Stimulated activated CD4-positive, alpha-beta T cell treated with anti-CD3 and anti-CD28 coated beads, Interleukin-1b, Interleukin-23, amount 100 ng/mL, for 48 hours (primary cell): ENCODE measurements at places on chromosomes 11 and 22.

DNA sequence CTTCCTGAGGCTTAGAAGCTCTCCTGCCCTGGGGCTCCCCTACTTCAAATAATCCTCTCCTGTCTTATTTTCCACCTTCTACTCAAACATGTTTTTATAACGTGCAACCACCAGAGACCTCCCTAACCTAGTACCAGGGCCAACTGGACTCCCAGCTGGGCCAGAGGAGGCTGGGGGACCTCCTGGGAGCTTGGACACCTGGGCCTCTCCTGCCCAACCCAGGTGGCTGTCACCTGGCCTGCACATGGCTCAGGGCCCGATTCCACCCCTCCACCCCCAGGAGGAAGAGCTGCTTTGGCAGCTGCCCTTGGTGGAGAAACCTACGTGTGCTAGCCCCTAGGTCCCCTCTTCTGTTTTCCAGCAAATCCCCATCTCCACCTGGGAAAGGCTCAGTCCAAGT is 105.2 kb downstream of the ABTB2 start:
- no peak for DNase-seq

DNA sequence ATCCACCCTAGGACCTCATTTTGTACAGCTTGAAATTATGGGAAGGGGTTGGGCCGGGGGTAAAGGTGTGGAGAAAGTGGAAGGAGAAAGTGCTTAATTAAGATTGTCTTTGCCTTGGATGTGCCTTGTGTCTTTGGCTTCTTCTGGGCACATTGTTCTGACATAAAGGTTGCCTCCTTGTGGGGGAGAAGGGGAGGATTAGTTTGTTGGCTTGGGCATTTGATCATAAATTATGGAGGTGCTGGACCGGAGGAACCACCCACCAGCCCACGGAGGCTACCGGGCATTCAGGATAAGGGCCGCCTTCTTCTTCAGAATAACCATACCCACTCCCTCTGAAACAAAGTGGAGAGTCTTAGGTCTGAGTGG is 1.3 kb downstream of the PAFAH1B2 start:
- DNase-seq: no peak

GRCh38 chr11:198236-198806 is 5.4 kb downstream of the SCGB1C1 start:
- DNase-seq: no peak

GRCh38 chr22:39662686-39663052 is 92.1 kb downstream of the CACNA1I start:
- no peak for DNase-seq

DNA sequence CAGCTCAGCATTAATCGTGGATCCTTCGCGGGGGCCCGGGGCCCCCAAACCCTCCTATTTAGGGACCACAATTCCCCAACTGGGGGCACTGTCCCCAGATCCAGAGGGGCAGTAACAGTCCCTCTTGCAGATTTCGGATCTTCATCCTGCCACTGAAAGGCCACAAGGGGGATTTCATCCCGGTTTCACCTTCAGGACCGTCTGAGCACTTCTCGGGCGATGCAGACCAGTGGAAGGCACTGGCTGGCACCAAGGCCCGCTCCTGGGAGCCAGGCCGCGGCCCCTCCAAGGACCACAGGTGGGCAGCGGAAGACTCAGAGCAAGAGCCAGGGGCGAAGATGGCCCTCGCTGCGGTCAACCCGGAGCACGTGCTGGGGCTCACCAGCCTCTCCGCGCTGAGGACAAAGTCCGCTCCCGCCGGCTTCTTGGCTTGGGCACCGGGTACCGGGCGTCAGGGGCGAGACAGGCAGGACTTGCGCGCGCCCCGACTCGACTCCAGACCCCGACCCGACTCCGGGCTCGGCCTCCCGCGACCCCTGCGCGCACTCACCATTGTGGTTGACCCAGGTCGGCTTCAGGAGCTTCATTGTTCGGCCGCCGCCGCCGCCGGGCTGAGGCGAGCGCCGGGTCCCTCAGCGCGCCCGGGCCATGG is 517 bp downstream of the HIRA start:
- no peak for DNase-seq

GRCh38 chr11:45185228-45185729 is 38.8 kb downstream of the PRDM11 start:
- DNase-seq: no peak

DNA sequence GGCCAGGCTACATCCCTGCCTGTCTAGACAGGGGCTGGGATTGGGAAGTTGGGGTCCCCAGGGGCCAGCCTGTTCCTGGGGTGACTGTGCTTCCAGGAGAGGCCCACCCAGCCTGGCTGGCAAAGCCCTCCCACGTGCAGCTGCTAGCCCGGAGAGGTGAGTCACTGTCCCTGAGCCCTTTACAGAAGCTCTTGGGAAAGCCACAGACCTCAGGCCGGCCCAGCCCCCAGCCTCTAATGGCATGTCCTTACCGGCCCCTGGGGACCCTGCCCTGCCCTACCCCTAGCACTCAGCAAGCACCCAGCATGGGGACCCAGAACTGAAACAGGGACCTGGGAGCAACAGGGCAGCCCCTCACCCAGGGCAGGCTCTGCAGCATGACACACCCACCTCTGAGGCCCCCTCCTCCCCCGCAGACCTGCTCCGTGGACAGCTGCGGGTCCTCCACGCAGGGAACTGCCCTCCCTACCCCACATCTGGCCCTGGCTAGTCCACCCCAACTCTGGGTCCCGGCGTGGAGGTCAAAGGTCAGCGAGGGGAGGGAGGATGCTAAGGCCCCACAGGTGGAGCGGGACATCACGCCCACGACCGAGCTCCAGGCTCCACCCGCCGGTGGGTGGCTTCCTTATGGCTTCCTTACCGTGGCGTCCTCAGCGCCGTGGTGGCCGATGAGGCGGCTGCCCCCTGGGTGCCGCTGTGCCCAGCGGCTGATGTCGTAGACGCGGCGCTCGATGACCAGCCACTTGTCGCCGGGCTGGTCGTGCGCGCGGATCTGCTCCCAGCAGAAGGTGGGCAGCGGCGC is 615 bp downstream of the FADS3 start:
- DNase-seq: no peak

GRCh38 chr22:42797011-42797410 is 60.1 kb downstream of the ARFGAP3 start:
- no peak for DNase-seq

GRCh38 chr11:119110439-119110838 is 3.3 kb downstream of the C2CD2L start:
- no peak for DNase-seq

- no peak for DNase-seq
Measured at GRCh38 chr22:45473626-45474237, 29.0 kb upstream of the FBLN1 start.

GRCh38 chr11:87036756-87037449 is 831 bp upstream of the TMEM135 start:
- no peak for DNase-seq

DNA sequence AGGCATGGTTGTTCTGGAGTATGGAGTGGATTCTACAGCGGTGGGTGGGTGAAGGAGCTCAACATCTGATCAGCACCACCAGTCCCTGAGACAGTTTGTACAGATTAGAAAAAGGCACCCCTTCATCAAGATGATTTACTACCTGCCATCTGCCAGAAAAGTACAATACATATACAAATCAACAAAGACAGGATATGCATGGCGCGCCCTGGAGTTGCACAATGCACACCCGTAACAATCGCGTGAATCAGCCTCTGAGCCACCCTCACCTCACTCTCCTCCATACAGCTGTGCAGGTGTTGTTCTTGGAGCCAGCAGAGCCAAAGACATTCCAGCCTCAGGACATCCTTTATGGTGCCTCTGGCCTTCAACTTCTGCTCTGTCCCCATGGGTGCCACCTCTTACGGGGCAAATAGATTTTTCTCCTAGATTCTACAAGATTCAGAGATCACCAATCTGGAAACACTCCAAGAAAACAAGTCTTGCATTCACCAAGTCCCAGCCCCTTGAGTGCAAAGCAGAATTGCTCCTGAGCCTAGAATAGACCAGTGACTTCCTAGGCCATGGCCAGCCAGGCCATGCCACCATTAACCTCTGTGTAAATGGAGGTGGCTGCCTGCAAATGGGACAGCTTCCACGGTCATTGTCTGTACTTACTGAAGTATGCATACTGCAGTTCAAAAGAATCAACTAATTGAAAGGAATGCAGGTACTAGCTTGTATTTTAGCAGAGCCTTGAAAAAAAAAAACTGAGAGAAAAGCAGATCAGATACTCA is 490.9 kb downstream of the SOX6 start:
- no peak for DNase-seq

DNA sequence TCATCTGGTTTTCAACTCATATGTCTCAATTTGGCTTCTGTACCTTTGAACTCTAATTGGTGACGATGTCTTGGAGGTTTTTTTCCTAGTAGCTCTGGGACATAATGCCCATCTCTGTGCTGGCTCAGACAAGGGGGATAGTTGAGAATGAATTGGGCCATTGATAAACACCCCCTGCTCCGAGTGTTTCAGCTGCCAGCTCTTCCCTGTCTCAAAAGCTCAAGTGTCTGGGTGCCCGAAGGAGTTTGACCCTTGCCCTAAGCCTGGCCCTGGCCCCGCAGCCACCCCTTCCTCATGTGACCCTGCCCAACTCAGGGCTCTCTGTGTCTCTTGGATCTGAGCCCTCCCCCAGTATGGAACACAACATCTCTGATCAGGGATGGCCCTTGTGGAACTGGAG is 3.0 kb downstream of the INSC start:
- no peak for DNase-seq

- DNase-seq: no peak
Measured at GRCh38 chr11:70675697-70676374, 277.5 kb downstream of the CTTN start.

DNA sequence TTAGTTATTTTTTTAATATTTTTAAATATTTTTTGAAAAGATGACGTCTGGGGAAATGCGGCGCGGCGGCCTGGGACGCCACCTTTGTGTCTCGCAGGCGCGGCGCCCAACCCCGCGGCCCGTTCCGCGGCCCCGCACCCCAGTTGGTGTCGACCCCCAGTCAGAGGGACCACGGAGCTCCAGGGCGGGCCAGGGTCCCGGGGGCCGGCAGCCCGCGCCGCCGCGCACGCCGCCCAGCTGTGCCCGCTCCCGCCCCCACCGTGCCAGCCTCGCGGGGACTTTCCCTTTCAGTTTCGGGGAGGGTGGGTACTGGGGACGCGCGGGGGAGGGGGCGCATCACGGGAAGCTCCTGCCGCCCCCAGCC is 1.6 kb downstream of the CCND1 start:
- DNase-seq: no peak

DNA sequence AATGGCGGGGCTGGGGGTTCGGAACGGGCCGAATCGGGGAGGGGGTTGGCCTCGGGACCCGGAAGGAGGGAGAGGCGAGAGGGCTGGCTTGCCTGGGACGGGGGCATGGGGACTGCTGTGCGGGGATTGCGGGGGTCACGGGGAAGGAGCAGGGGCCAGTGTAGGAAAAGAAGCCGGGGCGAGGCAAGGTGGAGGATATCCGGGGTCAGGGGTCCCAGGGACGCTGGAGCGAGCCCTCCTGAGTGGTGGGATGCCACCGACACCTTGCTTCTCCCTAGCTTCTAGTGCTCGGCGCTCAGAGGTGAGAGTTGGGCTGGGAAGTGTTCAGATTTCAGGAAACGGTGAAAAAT is 426 bp upstream of the GDPD5 start:
- DNase-seq: no peak

GRCh38 chr11:10893714-10894151 is 35.9 kb upstream of the ZBED5 start:
- no peak for DNase-seq

DNA sequence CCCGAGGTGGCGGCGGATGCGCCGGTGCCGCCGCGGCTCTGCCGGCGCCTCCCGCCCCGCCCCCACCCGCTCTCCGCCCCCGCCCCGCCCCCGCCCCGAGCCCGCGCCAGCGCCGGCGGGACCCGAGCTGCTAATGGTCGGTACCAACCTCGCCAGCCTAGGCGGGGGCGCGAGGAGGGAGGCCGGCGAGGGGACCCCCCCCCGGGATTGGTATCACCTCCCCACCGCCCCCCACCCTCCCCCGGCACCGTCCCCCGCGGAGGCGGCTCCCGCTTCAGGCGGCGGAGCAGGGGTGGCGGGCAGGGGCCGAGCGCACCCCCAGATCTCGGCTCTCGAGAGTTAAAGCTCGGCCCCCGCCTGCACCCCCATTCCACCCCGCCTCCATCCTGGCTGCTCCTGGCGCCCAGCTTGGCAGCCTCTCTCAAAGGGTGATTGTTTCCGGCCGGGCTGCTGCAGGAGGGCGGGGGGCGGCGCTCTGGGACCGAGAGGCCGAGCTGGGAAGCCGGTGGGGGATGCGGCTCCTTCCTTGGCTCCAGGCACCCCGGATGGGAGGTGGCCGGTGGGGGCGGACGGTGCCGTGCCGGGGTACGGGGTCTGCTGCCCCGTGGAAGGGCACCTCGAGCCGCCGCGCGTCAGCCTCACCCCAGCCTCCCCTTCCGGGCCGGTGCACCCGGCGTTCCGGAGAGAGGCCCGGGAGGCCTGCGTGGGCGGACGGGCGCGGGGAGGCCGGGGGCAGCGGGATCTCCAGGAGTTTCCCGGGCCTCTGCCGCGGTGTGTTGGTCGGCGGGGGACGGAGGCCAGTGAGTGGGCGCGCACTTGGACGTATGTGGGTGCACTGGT is at the start of gene B3GAT1:
Gene B3GAT1, minus strand, starts transcription at position 40 of the 840 bp plus-strand sequence. CDS start 24,583 bp downstream, outside the sequence.
- no peak for DNase-seq

GRCh38 chr11:72525466-72525865 is 91.1 kb upstream of the CLPB start:
- no peak for DNase-seq

- DNase-seq: no peak
Measured at GRCh38 chr22:28978863-28979796, 82.5 kb downstream of the C22orf31 start.

DNA sequence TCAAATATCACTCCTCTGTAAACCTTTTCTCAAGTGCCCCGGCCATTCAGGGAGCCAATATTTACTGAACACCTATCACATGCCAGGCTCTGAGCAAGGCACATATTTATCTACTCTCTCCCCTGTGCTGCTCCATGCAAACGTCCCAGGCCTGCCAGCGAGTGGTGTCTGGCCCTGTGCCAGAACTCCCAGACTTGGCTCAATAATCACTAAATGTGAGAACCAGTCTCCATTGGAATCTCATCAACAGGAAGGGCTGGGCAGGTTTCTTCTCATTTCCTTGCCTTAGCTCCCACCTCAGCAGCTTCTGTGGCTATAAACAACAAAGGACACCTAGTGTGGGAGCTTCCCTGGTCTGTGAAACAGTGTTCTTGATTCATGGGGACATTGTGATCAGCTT is 21.7 kb downstream of the RASSF10 start:
- no peak for DNase-seq

- no peak for DNase-seq
Measured at GRCh38 chr22:42743501-42743991, 22.9 kb upstream of the A4GALT start.
